ENCODE measurements at places on chromosomes 1 and 21.

DNA sequence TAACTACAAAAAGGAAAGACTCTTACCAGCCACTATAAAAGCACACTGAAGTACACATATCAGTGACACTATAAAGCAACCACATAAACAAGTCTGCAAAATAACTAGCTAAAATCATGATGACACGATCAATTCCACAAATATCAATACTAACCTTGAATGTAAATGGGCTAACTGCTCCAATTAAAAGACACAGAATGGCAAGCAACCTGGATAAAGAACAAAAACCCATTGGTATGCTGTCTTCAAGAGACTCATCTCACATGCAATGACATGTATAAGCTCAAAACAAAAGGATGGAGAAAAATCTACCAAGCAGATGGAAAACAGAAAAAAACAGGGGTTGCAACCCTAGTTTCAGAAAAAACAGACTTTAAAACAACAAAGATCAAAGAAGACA is 59.7 kb upstream of the LYPLAL1 start:
- no peak for DNase-seq

GRCh38 chr1:75785320-75785982 is 605 bp upstream of the RABGGTB start:
- DNase-seq = no peak

DNA sequence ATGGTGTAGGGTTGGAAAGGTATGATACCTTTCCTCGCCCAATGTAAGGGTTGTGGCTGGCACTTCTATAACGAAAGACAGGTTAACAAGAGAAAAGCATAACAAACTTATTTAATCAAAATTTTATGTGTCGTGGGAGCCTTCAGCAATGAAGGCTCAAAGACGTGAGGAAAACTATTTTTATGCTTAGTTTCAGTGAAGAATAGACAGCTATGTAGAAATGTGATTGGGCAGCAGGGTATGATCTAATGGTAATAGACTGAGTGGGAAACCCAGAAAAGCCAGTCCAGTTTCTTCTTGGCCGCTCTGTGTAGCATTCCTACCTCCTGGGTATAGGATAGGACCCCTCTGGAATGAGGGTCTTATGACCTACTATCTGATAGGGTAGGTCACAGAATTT is 464.7 kb downstream of the ADGRL2 start:
- DNase-seq = no peak

DNA sequence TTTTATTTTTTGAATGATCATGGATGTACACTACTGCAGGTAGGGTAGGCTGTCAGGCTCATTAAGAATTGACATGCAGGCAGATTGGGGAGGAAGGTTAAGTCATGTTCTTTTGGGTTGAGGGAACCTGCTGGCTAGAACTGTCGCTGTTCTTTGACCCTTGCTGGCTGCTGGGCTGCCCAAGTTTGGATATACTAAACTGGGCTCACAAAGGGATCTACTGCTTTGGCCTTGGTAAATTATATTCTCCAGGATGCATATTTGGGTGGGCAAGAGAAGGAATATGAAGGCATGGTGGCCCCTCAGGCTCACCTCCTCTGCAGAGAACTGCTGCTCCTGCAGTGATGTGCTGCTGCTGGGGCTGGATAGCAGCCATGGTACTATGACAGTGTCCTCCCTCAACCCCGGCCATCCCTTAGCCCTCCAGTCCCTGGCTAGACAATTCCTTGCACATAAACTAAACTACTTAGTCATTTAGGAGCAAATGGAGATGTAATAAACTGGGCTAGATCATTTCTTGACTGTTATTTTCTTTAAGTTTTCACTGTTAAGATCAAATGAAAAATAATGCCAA is 6.1 kb downstream of the ATP1A1 start:
- DNase-seq = no peak

DNA sequence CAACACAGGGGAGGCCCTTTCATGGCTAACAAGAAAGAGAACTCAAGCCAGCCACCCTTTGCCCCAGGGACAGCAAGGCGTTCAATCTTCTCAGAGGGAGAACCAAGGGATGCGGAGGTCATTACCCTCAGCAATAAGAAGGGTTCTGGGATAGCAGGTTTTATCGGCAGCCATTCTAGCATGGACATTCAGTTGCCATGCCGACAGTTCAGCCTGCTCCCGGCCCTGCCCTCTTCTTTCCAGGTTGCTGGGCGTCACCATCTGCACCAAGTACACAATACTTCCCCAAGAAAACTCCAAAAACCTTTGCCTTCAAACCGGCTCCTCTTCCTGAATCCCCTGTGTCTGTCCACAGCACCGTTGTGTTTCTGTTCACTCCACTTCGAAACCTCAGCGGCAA is 47.1 kb downstream of the SYT2 start:
- no peak for DNase-seq

DNA sequence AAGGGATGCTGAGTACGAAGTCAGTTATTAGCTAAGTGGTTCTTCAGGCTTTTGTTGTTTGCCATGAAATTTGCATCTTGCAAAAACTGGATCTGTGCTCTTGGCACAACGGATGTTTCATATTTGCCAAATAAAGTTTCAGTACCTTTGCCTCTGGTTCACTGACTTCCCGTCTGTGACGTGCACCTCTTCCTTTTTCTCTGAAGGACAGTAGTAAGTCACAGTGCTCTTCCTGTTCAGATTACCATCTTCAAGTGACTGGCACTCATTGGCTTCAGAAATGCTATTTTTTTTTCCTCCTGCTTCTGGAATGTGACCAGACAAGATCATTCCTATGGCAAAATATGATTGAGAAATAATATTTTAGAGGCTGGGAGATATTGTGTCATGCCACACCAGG is 75.9 kb upstream of the GREM2 start:
- DNase-seq = no peak

GRCh38 chr1:154485106-154485505 is 16.9 kb upstream of the TDRD10 start:
- DNase-seq = no peak

DNA sequence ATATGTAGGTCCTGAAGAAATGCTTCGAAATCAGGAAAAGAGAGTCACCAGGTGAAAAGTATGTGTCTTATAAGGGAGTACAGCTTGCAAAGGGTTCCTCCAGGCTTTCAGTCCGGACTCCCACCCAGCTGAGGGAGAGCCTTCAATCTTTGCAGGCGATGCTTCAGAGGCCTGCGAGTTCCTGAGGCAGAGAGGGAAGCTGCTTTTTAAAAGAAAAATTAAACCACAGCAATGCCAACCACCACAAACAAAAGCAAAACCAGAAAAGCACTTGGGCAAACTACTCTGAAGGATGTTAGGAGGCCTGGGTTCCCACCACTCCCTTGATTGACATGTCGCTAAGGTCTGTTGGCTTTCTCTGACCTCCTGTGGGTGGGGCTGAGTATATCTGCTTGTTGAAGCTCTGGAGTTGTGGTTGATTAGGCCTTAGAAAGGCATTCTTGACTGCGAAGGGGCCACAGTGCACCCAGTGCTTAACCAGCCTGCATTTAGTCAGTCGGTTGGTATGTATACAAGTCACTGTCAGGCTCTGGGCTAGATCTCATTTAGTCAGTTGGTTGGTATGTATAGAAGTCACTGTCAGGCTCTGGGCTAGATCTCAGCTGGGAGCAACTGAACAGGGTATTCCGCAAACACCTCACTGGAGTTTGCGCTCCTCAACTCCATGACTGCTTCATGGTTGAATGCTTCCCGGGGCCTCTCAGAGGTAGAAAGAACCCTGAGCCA is 1.2 kb downstream of the NIPAL3 start:
- peak; percentile 45 for DNase-seq

DNA sequence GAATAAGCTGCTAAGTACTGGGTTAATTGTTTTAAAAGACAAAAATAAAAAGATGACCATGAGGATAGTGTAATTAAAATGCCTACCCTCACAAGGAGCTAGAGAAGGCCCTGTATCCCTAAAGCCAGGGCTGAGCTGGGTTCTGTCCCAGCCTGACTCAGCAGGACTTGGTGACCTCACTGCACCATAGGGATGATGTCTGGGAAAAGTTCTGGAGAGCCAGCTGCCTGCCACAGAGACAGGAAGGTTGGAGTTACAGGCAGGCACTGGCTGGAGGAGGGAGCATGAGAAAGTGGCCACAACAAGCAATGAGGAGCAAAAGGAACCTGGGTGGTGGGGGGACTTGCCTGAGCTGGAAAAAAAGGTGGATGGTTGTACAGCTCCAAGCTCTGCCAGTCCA is 5.7 kb upstream of the TNR start:
- DNase-seq = no peak

DNA sequence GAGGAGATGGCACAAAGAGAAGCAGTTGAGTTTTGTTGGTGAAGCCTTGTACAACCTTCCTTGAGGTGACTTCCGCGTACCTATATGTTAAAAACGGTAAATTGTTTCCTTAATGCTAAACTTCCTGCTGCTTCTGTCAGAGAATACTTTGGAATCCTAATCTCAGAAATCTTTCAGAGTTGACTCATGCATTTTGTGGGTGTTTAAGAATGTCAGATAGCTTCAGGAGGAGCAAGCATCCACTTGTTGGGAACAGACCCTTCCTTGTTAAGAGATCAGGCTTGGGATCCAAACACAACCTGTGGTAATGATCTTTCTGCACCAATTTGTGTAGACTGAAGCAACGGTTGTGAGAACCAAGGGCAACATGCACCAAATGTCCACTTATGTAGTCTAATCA is 29.5 kb downstream of the AK4 start:
- DNase-seq = no peak

DNA sequence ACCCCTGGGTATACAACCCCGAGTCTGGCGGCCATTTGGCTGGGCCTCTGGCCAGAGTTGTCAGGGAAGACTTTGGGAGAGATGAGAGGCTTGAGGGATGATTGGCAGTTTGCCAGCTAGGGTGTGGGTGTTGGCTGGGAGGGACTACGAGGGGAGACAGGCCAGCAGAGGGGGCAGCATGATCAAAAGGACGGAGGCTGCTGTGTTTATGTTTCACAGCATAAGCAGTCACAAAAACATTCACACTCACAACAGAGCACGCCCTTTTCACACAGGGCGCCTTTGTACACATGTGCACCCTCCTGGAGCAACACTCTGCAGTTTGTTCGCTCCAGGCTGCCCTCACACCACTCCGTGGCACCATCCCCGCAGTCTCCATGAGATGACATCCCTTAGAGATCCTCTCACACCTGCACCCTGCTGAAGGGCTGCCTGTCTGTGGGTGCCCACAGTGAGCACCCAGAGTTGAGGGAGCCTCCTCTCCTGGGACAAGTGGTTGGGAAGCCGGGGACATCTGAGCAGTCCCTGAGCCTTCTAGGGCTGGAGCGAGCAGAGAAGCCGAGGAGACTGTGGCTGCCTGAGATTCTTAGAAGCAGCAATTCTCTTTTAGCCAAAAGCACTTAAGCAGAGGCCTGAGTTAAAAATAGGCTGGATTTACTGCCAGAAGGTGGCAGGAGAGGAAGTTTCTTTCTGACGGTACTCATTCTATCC is 15.4 kb downstream of the EFNA3 start:
- DNase-seq = no peak
